ENCODE measurements at places on chromosomes 4 and X.

DNA sequence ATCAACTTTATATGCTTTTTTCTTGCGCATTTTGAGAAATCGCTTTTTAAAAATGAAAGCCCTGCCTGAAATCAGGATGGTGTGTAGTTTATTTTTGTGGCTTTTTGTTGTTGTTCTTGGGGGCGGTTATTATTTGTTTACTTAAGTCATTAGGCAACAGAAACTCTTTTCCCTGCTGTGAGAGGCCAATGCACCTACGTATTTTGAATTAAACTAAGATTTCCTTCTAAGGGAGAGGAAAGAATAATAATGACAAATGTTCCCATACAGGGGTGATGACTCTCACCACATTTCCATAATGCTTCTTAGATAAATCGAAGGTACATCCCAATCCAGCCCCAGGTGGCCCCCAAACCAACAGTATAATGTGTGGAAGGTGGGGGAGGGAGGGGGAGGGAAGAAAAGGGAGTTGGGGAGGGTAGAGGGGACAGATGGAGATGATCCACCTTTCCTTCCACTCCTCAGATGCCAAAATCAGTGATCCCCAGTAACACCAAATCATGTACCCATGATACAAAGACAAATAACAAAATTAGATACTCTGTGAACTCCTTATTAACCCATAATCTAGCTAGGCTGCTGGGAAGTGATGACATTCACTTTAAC, 39.6 kb downstream of the ZNF827 start:
- DNase-seq: no peak

GRCh38 chr4:67909905-67910584, 26.2 kb upstream of the TMPRSS11D start:
- DNase-seq: peak; percentile 38

DNA sequence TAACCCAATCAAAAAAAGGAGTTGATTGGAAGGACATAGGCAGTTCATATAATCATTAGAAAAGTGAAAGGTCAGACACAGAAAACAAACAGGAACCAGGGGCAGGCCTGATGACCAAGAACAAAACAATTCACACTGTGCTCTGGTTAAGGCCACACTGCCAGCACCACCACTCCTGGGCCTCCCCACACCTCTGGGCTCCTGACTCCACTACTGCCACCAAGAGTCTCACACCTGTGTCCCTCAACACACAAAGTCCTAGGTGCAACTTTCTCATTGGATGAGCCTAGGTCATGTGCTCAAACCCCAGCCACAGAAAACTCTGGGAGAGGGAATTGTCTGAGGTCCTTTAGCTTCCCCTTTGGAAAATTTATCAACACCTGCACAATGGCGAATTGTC, 11.1 kb upstream of the FAM9C start:
- no peak for DNase-seq

DNA sequence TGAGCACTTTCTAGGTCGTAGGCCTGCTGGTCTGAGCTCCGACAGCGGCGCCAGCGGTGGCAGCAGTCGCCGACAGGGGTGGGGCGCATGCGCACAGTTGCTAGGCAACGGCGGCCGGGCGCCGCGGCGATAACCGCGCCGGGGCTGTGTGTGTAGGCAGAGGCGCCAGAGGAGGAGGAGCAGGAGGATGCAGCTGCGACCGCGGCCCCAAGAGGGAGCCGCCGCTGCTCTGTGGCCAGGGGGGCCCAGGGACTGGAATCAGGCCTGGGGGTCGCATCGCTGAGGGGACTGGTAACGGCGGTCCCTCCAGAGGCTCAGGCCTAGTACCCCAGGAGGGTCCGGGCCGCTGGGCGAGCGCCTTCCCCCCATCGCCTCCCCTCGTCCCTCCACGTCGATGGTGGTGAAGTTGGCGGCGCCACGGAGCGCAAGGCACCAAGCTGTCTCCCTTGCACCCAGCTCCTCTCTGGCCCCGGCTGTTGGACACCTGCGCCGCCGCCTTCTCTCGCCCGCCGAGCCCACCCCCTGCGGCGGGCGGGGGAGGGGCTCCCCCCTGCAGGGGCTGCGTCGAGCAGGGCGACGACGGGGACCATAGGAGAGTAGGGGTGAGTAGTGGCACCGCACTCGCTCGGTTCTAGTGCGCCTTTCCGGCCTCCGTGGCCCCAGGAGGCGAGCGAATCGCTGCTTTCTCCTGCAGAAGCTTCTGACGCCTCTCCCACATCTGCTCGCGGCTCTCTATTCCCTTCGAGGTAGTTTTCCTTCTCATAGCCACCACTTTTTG, 58.6 kb upstream of the ZC4H2 start:
- DNase-seq: peak; percentile 1

GRCh38 chrX:44082829-44083228, 109.6 kb upstream of the NDP start:
- DNase-seq: no peak

- DNase-seq: no peak
These were observed 106.2 kb upstream of the PTCHD1 start for GRCh38 chrX:23228454-23228853.

GRCh38 chr4:82367438-82368097, 6.2 kb downstream of the HNRNPD start:
- DNase-seq: no peak

DNA sequence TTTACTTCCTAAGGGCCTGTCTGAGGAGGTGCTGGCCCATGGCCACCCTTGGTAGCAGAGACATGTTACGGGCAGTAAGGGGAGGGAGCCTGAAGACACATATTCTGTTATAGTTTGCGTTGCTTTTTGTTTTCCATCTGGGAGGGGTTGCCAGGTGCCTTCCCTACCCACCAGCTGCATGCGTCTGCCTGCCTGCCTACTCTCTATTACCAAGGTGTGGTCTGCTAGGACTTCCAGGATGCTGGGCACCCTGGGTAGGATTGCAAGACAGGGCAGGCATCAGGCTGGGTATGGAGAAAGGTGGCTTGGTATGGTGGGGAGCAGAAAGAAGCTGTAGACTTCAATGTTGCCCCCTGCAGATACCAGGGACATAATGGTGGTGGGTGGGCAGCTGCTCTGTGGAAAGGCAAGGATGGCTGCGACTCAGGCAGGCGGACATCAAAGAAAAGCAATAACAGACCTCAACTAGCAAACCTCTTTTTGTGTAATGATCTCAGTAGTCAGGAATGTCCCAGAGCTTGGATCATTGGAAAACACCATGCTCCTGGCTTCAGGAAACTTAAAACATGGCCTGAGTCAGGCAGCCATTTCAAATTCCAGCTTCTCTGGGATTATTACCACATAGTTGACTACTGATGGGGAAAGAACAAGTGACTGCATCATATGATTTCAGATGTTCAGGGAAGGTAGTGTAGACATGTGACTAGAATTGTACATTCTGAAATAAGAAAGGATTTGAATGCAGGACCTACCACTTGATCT, 67.8 kb downstream of the HOPX start:
- peak; percentile 11 for DNase-seq

GRCh38 chrX:19372547-19373331, 29.0 kb downstream of the PDHA1 start:
- no peak for DNase-seq

GRCh38 chr4:4780729-4781244, 78.7 kb upstream of the MSX1 start:
- no peak for DNase-seq

- DNase-seq: peak; percentile 37
These were observed 12.2 kb upstream of the TMEM128 start for GRCh38 chr4:4260185-4260751.

GRCh38 chr4:173488074-173488473, 42.0 kb downstream of the HAND2 start:
- no peak for DNase-seq

- DNase-seq: peak; percentile 47
These were observed 10.2 kb upstream of the DLG3 start for GRCh38 chrX:70434352-70434866.

GRCh38 chrX:102744307-102744706, 23.8 kb downstream of the GPRASP3 start:
- no peak for DNase-seq

GRCh38 chr4:1309261-1310010, 19.7 kb downstream of the MAEA start:
- peak; percentile 57 for DNase-seq

GRCh38 chrX:123199338-123199737, 15.3 kb downstream of the GRIA3 start:
- no peak for DNase-seq

DNA sequence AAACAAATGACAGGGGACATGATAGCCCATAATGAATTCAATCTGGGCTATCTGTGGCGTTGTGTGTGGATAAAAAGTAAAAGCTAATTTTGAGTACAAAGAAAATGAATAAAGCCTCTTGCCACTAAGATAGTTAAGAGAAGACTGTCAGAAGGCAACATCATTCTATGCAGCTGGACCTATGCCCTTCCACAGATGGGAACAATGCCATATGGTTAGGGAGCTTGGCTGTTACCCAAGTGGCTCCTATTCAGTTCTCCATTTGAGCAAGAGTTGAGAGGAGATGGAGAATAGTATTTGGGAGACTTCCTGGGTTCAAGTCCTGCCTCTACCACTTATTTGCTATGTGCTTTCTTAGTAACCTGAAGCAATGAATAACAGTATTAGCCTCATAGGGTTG, 107.7 kb downstream of the ANXA3 start:
- no peak for DNase-seq

DNA sequence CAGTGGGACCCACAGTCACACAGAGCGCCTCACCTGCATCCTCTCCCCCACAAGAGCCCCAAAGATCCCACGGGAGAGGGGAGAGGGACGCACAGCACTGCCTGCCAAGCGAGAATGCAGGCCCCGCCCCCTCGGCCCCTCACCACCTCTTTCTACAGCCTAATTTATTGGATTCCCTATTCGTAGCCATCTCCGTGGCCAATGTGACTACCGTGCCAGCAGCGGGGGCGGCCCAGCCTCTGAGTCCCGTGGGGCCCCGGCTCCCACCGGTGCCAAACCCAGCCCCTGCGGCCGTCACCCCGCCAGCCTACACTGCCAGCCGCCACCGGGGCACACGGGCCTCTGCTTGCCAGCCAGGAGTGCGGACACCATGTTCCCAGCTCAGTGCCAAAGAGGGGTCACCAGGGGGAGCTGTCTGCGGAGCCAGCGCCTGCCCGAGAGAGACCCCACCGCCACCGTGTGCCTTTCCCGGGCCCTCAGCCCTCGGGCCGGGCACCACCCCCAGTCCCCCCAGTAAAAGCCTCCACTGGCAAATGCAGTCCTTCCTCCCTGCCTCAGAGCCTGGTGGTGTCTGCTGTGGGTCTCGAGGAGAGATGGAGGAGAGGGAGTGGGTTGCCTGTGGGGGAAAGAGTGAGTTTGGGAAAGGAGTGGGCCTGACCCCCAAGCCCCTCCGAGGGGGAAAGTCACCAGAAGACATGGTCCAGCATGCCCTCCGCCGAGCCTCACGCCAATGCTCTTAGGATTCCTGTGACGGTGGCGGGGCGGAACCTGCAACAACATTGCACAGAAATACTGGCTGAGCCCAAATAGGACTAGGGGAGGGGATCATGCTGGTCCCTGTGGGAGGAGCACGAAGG, 19.6 kb upstream of the PLXNB3 start:
- no peak for DNase-seq

DNA sequence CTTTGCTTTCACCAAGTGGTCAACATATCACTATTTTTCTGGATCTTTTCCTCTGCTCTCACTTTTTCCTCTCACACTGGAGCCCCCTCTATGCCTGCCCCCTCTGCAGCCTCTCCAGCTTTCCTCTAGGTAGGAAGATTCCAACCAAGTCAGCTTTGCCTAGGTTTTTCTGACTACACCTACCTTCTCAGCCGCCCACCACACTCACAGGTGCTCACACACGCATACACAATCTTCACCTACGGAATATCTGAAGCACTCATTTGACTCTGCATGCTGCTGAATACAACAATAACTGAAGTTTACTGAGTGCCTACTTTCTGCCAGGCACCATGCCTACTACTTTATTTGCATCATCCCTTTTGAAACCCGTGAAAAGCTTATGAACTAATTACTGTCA, 328.0 kb downstream of the PPP3CA start:
- no peak for DNase-seq

- DNase-seq: peak; percentile 45
These were observed 8.7 kb downstream of the GUCY2F start for GRCh38 chrX:109472939-109473735.

GRCh38 chr4:99803566-99804101, 13.0 kb upstream of the DAPP1 start:
- DNase-seq: no peak

DNA sequence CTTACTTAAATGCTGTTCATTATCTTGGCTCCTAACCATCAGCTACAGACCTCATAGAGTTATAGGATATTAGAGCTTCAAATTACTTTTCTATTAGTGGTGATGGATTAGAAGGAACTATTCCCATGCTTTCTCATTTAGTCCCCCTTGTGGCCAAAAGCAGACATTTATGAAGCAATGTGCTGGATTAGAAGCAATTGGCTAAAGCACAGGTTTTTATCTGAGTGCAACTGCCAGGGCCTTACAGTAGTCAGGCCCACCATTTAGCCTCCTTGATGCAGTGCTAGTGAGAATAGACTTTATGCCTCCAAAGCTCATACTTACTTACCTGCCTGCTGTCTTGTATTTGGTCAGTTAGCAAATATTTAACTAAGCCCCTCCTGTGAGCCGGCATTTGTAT, 93.0 kb downstream of the TSPAN7 start:
- DNase-seq: peak; percentile 34

GRCh38 chr4:25827373-25827772, 35.4 kb downstream of the SEL1L3 start:
- DNase-seq: no peak

- DNase-seq: no peak
These were observed at the start of gene PRKG2 for GRCh38 chr4:81214881-81215868. PRKG2 (minus strand) TSS chr4:81215222; CDS start chr4:81205047, 10,175 bp downstream.

GRCh38 chrX:28888416-28888815, 301.2 kb downstream of the IL1RAPL1 start:
- no peak for DNase-seq

DNA sequence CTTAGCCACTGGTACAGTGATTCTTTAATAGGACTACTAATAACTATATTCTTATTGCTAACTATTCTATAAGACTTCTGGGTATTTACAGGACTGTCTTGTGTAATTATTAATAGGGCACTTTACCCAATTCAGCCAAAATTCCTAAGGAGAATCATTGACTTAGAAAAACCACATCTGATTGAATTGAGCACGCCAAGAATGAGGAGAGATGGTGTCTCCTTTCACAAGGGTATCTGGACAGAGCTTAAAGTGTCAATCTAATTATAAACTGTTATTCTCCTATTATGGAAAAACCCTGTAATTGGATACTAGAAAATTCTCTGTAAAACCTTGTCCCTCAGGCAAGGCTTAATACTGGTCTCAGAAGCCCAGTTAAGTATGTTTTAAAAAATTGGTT, 111.1 kb upstream of the TLL1 start:
- no peak for DNase-seq

Data from kidney capillary endothelial cell (primary cell).